ENCODE measurements at places on chromosomes 1 and 21.

DNA sequence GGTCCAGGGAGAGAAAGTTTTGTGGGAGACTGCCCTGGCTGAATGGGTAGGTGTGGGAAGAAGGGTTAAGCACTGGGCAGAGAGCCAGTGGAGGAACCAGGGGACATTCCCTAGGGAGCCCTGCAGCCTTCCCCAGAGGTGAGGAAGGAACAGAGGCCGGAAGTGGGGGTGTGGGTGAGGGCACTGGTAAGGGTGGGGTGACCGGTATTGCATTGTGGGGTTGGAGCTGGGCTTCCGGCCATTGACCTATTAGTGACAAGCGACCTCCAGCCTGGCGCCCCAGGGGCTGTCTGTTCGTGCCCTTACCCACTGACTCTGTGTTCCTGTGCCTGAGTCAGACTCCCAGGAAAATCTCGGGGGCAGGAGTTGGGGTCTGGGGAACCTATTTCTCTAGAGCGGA, 3.5 kb upstream of the TSPAN1 start:
- no peak for DNase-seq

DNA sequence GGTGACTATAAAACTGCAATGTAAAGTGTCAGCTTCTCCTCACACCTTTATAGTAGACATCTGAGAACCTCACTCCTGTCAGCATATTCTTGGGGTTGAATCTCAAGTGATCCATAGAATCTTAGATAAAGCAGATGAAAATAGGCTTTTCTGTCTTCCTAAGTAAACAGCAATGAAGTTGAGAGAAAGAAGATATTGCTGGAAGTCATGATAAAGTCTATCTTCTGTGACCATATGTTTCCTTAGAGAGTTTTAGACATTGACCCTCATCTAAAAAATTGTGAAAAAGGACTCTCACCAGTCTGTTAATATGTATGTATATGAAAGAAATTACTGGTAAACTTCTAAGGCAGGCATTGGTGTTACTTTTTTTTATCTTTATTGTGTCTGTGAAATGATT, 66.8 kb downstream of the LIPI start:
- DNase-seq, result no peak

DNA sequence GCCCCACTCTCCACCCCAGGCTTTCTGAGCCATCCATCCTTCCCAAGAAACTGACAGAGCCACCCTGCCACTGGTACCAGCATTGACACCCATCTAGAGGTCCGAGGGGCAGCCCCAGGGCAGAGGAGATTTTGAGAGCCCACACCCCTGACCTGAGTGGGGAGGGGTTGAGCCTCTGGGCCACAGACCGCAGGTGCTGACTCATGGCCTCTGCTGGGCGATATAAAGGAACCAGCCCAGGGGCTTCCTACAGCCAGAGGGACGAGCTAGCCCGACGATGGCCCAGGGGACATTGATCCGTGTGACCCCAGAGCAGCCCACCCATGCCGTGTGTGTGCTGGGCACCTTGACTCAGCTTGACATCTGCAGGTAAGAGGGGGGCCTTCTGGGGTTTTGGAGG, at the start of gene PADI4:
Gene PADI4, plus strand, starts transcription at position 252 of the 400 bp plus-strand sequence. Its CDS starts 26 bp downstream, at position 278.
- no peak for DNase-seq

GRCh38 chr1:226436855-226437491, 29.1 kb upstream of the PARP1 start:
- DNase-seq, result no peak

DNA sequence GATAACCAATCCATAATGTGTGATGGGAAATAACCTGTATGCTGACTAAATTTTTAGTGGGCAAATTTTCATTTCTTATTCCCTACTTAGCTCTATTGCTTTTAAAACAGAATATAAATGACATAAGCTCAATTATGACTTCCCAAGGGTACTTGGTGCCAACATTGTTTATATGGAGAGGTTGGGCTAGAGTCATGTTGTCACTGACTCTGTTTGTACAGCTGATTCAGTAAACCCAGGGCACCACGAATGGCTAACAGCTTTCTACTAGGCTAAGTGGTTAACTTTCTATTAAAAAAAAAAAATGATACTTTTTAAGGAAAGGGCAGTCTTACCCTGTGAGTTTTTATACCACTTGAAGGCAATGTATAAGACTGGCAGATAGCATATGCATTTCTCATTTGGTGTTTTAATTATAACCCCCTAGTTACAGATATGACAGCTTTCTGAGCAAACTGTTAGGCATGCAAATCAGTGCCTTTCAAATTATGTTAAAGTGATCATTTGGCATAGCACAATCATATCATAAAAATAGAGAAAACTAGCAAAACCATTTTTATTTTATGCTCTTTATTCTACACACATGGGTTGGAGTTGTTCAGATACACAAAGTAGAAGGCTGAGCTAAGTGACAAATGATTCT, 147.1 kb downstream of the DNM3 start:
- no peak for DNase-seq

DNA sequence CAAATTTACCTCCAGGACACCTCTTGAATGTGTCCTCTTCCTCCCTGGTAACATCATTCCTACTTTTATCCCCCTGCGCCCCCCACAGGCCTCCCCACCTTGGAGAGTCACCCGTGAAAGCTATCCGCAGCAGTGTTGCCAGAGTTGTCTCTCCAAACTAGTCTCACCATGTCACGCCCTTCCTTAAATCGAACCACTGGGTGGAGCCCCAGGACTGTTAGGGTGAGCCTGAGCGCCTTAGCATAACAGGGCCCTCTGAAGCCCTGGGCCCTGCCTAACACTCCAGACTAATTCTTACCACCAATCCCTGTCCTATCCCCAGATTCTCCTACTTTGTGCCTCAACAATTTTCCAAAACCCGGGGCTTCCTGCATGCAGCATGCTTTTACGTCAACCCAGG, 35.0 kb downstream of the HSD3B2 start:
- no peak for DNase-seq

DNA sequence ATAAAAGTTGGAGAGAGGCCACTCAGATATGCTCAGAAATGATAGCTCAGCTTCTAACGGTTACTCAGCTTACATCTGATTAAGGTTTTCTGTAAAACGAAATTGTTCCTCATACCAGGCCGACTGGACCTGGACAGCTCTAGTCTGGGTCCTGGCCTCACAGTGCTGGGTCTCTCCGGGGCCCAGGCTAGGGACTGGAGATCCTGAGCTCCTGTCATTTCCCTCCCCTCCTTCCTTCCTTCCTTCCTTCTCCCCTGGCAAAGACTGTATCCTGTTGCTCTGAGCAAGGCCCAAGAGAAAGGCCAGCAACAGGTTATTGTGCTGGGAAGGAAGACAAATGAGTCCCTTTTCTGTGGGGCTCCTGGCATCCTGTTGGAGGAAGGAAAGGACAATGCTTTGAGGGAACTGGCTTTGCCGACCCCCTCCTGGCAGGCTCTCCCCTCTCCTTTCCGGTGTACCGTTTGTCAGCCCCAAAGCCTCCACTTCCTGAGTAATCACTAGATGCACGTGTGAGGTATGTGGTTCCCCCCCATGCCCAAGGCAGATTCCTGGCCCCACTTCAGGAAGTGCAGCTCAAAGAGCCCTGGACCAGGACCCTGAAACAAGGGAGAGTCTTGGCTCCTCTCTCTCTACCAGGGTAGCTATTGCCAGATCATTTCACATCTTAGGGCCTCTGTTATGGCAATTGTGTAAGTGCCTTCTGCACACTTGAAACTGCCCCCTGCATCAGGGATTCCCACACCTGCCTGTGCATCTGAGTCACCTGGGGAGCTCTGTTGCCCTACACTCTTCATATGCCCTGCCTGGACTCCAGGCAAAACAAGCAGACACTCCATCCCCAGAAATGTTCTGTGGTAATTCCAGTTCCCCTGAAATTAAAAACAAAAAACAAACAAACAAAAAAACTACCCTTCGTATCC, 212.7 kb upstream of the FGGY start:
- DNase-seq, result no peak

DNA sequence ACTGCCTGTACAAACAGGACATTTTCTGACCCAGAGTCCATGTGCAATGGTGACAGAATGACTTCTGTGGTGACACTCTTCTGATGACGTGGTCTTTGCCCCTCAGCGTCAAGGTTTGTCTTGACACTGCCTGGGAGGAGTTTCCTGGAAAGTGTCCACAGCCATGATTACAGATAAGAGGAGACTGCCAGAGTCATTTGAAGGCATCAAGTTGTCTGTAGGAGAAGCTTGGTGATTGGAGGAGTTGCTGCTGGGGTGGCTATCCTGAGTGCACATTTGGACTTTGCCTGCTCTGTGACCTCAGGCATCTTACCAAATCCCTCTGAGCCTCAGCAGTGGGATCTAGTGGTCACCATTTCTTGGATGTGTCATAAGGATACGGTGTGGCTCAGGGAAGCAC, 17.7 kb downstream of the TCHHL1 start:
- DNase-seq, result no peak

DNA sequence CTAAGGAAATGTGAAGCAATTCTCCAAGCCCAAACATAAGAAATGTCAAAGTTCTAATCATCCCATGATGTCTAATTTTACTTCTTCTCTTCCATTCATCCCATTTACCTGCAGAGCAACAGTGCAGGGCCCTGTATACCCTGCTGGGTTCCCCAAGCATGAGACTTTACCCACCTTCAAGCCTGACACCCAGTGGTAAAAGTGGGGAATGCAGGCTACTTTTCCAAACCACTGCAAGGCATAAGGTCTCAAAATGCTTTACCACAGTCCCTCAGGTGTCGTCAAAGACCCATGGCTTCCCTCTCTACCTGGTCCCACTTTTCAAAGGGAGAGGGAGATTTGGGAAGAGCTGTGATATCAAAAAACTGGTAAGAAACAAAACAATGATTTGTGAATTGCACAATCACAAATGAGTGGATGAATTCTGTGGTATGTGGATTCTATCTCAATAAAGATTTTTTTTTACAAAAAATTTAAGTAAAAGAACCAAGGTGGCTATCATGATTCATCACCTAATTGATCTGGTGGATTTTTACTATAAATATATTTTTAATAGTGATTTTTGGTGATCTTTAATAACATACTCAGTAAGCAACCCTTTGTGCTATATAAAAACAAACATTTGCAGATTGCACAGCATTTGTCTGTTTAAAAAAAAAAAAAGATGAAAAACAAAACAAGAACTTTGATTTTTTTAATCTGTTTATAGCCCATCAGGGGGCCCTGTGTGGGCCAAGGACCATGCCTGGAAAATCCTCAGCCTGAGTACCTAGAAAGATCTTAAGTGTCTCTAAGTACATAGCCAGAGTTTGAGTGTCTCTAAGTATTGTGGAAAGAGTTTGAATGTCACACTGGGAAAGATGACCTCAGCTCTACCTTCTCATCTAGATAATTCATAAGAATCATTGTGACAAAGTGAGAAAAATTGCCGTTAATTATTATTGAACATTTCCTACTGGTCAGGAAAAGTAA, 73.1 kb upstream of the GJB5 start:
- DNase-seq, result no peak

GRCh38 chr1:9294910-9295636, 2.4 kb downstream of the SPSB1 start:
- DNase-seq, result no peak

- no peak for DNase-seq
Measured at GRCh38 chr1:74703386-74704182, 29.3 kb downstream of the CRYZ start.

DNA sequence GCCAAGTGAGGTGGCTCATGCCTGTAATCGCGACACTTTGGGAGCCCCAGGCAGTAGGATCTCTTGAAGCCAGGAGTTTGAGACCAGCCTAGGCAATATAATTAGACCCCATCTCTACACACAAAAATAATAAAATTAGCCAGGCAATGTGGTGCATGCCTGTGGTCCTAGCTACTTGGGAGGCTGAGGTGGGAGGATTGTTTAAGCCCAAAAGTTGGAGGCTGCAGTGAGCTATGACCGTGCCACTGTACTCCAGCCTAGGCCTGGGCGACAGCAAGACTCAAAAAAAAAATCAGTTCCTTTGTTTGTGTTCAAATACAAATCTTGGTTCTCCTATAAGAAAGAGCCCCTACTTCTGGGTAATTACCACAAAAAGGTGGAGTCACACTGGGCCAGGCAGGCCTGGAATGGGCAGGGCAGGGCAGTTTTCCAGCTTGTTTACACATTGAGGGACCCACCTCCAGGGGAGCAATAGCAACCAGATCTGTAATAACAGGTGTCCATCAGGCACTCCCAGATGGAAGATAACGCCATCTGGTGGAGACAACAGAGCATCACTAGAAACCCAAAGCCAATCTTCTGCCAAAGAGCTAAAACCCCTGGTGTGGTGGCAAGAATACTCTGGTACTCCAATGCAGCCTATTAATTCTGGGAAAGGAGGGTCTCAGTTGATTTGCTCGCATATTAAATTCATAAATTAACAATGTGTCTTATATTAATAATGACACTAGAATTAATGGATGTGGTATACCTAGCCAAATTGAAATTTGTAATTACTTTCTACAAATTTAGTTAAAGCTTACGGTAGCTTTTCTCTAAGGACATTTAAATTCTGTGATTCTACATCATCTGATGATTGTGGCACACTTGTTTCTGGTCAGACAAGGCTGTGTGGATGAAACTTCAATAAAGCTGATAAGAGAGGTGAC, 13.2 kb downstream of the PPP1R15B start:
- DNase-seq, result no peak

DNA sequence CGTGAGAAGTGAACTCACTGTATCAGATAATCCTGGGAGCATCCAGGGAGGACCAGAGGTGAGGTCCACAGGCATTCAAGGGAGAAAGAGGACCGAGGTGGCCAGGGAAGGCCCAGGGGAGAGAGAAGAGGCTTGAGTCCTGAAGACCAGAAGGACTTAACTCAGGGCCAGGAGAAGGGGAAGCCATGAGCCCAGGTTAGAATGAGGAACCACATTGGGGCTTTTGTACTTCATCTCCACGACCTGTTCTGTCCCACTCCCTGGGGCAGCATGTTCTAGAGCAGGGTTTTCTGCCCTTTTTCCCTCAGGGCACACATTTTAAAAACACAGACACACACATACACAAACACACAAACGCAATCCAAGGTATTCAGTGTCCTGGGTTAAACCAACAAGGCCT, 8.4 kb downstream of the LGR6 start:
- no peak for DNase-seq

DNA sequence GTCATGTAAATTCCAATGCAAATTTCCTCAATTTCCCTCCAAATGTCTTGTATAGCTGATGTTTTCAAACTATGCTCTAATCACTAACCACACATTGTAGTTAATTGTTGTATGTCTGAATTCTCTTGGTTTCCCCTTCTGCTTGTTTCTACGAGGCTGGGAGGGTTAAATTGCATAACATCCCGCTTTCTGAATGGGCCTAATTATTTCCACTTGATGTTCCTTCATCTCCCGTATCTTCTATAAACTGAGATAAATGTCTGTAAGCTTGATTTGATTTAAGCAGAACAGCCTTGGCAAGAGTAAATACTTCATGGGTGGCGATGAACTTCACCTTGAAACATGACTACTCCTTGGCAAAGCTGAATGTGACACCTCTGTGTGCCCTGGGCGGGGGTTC, 72.2 kb downstream of the SERINC2 start:
- no peak for DNase-seq

GRCh38 chr1:47030170-47030805, 6.8 kb downstream of the CYP4X1 start:
- no peak for DNase-seq

DNA sequence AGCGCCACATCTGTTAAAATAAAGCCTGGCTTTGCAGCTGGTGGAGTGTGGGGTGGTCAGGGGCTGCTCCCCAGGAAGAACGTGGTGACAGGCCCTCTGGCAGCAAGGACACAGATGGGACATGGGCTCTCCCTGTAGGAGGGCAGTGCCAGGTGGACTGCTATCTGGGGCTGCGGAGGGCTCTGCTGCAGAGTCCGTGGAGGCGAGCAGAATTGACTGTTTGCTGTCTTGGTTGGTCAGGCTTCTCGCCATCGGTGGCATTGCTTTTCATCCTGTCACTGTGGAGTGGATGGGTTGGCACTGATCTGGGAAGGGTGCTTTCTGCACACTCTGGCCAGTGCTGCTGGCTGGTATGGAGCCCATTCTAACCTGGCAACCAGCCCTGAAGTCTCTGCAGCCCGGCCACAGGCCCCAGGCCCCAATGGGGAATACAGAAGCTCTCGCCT, 103.0 kb downstream of the LAMC2 start:
- no peak for DNase-seq

Measured in omental fat pad (tissue), 4 donors.